Bronchial epithelial cell (primary cell): ENCODE measurements at places on chromosomes 12 and 14. TPM values are rescaled to one million over a fixed set of nuclear protein-coding genes. Genes with fewer than 3 reads are reported as not detected.

GCH1 gene
- 7.9 and 9.0 TPM in 2 replicates for total RNA-seq

ARF6 gene
- total RNA-seq = 83.2 and 90.0 TPM in 2 replicates

NOS1 gene
- 0.26 TPM in 2 replicates for total RNA-seq

RAD9B gene
- 0.26 TPM in 2 replicates for total RNA-seq

GPR84 gene
- 0.13 TPM in 1 of 2 replicates, not detected in the other for total RNA-seq

AQP6 gene
- total RNA-seq = under 0.01 TPM in 1 of 2 replicates, not detected in the other

PLEKHG7 gene
- total RNA-seq = under 0.01 TPM in 1 of 2 replicates, not detected in the other

PLEKHH1 gene
- total RNA-seq = 4.4 and 4.7 TPM in 2 replicates

SMCO2 gene
- 1.7 and 1.8 TPM in 2 replicates for total RNA-seq

PTPN21 gene
- total RNA-seq = 6.1 and 7.6 TPM in 2 replicates

DBX2 gene
- not detected in 2 replicates for total RNA-seq

KRT85 gene
- total RNA-seq = not detected in 2 replicates

TAS2R43 gene
- total RNA-seq = 0.79 and 1.3 TPM in 2 replicates

P2RX7 gene
- under 0.01 and 0.77 TPM in 2 replicates for total RNA-seq

GPD1 gene
- total RNA-seq = 0.26 and 0.53 TPM in 2 replicates

GARIN6 gene
- not detected in 2 replicates for total RNA-seq

ACRBP gene
- total RNA-seq = under 0.01 and 0.51 TPM in 2 replicates

LMNTD1 gene
- 0.13 TPM in 1 of 2 replicates, not detected in the other for total RNA-seq

ASPG gene
- 0.53 and 6.9 TPM in 2 replicates for total RNA-seq

SAMD4A gene
- total RNA-seq = 12.9 and 13.4 TPM in 2 replicates

EPYC gene
- not detected in 2 replicates for total RNA-seq

MTHFD1 gene
- total RNA-seq = 19.3 and 35.5 TPM in 2 replicates

PRR4 gene
- 0.53 TPM in 1 of 2 replicates, not detected in the other for total RNA-seq

C14orf180 gene
- not detected in 2 replicates for total RNA-seq

CFAP54 gene
- total RNA-seq = 0.26 TPM in 2 replicates

GPRC5D gene
- 0.77 TPM in 1 of 2 replicates, not detected in the other for total RNA-seq

R3HDM2 gene
- 5.5 and 6.4 TPM in 2 replicates for total RNA-seq

SERPINA5 gene
- total RNA-seq = not detected in 2 replicates

PKP2 gene
- 53.9 and 74.5 TPM in 2 replicates for total RNA-seq

C14orf132 gene
- total RNA-seq = 0.64 and 1.1 TPM in 2 replicates

OTX2 gene
- total RNA-seq = not detected in 2 replicates

HCAR1 gene
- total RNA-seq = under 0.01 and 0.13 TPM in 2 replicates

SERPINA1 gene
- total RNA-seq = 0.26 and 0.51 TPM in 2 replicates

WNT5B gene
- total RNA-seq = 0.77 and 0.79 TPM in 2 replicates

ALDH1L2 gene
- 34.2 and 35.7 TPM in 2 replicates for total RNA-seq

PLEKHD1 gene
- 0.26 TPM in 1 of 2 replicates, not detected in the other for total RNA-seq
